ENCODE measurements at places on chromosomes 3 and 15. TPM values are rescaled to one million over a fixed set of nuclear protein-coding genes. Genes with fewer than 3 reads are reported as not detected.

The TNFSF10 gene
- total RNA-seq, result 10.9 TPM

- no peak for DNase-seq
Observed at GRCh38 chr15:85878828-85879225, 84.1 kb upstream of the KLHL25 start.

The SLC9A9 gene
- total RNA-seq, result 10.9 TPM

DNA sequence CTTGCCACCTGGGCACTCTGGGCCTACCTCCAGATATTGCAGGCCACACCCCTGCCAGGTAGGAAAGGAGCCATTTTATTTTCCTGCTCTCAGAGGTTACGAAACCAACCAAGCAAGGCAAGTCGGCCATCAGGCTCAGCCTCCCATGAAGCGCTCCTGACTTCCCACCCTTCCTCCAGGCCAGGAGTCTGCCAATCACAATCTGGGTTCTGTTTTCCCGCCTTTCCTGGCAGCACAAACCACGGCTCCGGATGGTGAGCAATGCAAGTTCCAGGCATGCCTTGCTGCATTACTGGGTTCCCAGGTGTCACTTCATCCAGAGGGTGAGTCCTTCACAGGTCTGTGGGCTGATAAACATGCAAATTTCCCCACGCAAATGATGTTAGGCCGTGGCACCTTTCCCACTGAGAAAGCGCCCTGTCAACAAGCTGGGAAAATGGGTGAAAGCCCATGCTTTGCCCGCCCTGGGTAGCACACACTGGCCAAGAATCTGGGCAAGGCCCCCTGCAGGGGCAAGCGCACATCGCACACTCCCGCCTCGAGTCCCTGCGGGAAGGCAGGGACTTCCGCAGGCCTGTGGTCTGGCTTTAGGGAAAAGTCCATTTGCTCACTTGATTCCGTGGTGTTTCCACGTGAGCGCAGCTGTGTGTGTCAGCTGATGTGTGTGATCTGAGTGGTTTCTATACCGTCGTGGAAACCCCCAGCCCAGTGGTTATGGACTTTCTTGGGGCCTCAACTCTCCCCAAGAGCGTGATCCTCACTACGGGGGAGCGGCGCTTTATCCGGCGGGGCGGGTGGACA is 61.6 kb upstream of the RYK start:
- no peak for DNase-seq

The RBP2 gene
- not detected for total RNA-seq

GRCh38 chr15:93250209-93250608 is 161.2 kb upstream of the RGMA start:
- DNase-seq, result no peak

DNA sequence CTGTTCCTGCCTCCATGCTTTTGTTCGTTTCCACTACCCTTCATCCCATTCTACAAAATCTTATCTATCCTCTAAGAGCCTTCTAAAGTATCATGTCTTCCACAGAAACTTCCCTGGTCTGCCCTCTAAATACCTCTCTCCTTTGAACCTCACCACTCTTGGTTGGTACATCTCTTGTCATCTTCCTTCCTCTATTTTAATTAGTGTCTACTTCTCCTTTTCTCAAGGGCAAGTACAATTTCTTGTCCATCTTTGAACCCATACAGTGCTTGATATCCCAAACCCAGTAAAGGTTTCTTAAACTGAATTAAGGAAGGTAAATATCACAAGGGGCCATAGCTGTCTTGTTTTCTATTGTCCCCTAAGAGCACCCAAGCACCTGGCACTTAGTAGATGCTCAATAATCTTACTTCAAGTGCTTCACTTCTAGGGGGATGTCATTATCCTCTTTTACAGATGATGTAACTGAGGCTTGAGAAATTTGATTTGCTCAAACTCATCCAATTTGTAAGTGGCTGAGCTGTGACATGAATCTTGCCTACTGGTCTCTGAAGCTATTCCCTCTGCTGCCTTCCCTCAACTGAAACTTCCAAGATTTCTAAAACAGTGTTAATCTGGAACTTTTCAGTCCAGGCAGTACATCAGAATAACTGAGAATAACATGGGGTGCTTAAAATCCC is 2.6 kb upstream of the DAPK2 start:
- DNase-seq, result no peak

DNA sequence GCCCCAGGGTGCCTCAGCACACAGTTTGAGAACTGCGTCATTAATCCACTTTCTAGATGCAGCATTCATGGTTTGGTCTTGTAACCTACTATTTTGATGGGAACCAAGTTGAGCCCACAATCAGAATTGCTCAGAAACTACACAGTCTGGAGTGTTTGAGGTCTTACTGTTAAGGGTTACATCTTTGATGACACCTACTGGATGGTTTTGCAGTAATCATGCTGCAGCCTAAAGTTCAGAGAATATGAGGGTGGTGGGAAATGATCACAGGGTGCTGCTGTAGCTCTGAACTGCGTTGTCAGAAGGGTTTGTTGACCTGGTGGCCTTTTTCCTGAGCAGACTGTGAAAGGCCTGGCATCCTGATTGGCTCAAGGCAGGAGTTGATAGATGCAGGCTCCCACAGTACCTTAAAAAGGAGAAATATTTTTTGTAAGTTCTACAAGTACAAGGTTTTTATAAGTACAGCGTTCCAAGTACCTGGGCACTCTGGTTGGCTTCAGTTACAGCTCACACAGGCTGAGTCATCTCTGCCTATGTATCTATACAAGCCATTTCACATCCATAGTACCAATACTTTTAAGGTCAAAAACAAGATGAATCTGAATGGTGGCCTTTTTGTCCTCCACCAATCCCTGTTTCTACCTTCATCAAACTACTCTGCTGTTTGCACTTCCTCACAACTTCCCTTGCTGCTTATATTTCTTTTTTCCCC is 60.5 kb upstream of the ACKR4 start:
- DNase-seq, result no peak
